T-helper 2 cell treated with Interferon-gamma antibody and Interleukin-4, amounts not matched to agents 5 μg/mL and 100 μg/mL, for 36 hours (primary cell): ENCODE measurements at places on chromosomes 5 and 9.

GRCh38 chr5:145818604-145819003 is 16.5 kb downstream of the PRELID2 start:
- DNase-seq, result no peak

- DNase-seq, result no peak
Observed at GRCh38 chr5:168135897-168136296, 155.5 kb upstream of the WWC1 start.

DNA sequence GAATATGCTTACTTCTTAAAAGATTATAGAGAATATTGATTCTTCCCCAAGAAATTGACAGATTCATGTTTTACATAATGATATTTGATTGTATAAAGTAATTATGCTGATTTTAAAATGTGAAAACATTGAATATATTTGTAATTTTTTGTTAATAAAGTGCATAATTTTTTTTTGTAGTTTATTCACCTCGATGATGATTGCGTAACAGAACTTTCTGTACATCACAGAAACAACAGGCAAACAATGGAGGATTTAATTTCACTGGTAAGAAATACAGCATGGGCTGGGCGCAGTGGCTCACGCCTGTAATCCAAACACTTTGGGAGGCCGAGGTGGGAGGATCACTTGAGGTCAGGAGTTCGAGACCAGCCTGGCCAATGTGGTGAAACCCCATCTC is 70.1 kb downstream of the MELK start:
- DNase-seq, result no peak

DNA sequence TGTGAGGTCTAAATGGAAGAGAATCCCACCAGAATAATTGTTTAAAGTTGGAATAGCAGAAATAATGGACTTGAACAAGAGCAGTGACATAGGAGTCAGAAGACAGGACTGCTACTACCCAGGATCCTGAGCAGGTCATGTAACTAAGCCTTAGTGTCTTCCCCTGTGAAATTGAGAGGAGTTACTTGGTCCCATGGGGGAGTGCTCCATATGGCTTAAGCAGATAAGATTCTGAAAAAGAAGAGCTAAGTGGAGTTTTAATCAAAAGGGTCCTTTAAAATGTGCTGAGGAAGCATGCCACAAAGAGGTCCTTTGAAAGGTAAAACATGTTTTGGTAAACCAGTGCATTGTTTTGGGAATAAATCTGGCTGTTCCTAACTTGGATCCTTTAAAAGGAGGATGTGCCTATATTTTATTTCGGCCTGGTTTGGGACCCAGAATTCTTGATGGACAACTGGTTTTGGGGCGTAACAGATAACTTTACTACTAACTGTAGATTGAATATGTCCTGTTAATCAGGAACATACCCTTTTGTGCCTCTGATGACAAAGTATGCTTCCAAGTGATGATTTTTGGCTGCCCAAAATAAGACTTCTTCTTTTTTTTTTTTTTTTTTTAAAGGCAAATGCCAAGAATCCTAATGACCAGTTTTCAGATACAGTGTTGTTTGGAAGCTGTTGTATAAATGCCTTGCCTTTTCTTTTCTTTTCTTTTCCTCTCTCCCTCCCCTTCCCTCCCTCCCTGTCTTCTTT is 5.7 kb downstream of the RCL1 start:
- no peak for DNase-seq

DNA sequence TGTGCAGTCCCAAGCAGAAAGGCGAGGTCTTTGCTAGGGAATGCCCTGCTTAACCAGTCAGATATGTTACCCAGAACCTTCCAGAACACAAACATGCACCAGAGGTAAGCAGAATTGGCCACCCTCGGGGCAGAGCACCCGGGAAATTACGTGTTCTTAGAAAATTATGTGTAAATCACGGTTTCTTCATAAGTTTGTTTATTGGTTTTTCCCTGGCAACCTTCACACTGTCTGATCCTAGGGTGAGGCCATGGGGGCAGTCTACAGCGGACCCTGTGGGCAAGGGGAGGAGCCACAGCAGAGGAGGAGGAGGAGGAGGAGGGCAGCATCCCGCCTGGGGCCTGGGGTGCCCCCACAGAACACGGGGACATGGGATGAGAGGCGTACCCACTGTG is 31.4 kb downstream of the RXRA start:
- no peak for DNase-seq

GRCh38 chr5:130514984-130515690 is 610.9 kb downstream of the CHSY3 start:
- no peak for DNase-seq

GRCh38 chr9:136519263-136520052 is 26.4 kb downstream of the NOTCH1 start:
- DNase-seq, result no peak

GRCh38 chr5:102596951-102597350 is 98.2 kb upstream of the SLCO6A1 start:
- DNase-seq, result no peak

DNA sequence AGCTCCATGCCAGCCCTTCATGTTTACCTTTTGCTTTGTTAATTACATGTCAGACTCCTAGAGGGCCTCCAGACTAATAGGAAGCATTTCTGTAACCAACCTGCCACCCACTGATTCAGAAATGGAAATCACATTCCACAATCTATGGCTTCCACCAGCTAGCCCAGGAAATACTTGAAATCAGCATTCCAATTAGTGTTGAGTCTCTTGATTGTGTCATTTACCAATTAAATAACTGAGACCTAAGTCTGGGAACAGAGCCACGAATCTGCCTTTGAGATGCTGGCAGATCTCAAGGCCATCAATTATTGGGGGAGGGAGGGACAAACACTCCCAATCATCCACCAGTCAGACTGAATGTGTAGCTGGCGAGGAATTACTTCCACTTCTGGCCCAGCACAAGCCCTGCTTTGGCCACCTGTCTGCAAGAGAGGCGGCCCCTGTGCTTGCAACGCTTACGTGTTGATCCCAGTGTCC is 27.4 kb upstream of the SAP30L start:
- DNase-seq, result no peak

DNA sequence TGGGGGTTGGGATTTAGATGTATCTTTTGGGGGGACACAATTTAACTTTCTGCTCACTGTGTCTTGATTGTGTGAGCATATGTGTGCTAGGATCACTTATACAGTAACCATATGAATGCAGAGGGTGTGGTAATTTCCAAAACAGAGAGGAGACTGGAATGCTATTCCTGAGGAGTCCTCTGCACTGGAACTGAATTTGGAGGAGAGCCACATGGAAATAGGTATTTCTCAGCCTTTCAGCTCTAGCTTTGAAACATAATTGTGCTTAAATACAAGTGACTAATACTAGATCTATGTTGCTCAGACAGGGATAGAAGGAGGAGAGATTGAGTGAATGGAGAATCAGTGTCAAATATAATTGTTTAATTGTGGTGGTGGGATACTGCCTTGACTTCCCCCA is 45.5 kb downstream of the FOCAD start:
- no peak for DNase-seq

- DNase-seq, result peak; percentile 6
Observed at GRCh38 chr5:174323878-174324281, 278.4 kb downstream of the NSG2 start.

DNA sequence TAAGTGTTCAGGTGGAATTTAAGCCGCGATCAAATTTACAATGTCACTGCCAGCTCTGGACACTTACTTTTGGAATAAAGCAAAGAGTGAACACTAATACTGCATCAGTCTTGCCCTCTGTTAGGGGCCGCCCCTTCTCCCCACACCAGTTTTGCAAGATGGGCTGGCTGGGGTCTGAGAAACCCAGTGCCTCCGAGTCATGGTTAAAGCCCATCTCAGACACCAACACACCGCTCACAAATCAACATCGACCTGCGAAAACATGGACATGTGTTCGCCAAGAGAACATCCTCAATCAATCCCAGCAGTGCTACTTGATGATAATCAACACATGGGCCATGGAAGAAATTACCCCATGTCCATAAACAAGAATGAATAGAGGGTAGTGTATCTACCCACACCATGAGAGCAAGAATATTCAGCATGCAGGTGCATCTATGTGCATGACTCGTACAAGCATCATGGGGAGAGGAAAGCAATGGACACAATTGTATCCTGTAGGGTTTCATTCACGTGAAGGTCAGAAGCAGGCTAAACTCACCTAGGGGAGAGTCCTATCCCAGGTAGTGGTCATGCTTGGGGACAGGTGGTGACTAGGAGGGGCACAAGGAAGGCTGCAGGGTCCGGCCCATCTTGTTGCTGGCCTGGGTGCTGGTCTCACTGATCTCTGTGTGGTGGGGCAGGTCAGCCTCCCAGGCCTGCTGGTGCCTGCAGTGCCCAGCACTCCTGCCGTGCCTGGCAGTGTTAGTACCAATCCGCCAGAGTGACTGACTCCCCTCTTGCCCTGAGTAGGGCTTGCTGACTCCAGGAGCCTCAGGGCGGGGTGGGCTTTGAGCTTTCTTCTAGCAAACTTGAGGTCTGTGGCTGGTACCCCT is 5.0 kb downstream of the S1PR3 start:
- DNase-seq, result no peak

DNA sequence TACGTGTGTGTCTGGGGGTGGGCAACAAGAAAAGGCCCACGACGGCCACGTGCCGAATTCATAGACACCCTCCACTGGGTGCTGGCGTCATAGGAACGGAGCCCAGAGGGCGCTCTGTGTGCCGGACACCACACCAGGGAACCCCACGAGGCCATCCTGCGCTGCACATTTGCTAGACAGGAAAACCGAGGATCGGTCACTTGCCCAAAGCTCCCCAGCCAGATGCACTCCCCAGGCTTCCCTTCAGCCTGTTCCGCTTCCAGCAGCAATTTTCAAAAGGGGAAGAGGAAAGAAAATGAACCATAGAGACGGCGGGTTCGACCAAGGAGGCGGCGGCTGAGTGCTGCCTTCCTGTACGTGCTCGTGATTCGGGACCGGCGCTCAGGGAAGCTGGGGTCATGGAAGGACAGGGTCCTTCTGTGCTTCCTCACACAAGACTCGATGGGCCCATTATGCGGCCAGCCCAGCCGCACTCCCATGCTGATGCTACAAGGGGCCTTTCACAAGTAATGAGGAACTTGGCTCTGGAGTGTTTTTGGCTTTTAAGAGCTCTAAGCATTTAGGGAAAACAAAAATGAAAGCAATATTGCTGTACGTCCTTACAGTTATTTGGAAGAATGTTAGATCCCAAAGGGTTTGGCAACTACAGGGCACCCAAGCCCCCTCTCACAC is 124.6 kb upstream of the SARDH start:
- no peak for DNase-seq

GRCh38 chr9:112047538-112048066 is 127.5 kb downstream of the SUSD1 start:
- DNase-seq, result no peak
